ENCODE measurements at places on chromosomes 5 and 9.

DNA sequence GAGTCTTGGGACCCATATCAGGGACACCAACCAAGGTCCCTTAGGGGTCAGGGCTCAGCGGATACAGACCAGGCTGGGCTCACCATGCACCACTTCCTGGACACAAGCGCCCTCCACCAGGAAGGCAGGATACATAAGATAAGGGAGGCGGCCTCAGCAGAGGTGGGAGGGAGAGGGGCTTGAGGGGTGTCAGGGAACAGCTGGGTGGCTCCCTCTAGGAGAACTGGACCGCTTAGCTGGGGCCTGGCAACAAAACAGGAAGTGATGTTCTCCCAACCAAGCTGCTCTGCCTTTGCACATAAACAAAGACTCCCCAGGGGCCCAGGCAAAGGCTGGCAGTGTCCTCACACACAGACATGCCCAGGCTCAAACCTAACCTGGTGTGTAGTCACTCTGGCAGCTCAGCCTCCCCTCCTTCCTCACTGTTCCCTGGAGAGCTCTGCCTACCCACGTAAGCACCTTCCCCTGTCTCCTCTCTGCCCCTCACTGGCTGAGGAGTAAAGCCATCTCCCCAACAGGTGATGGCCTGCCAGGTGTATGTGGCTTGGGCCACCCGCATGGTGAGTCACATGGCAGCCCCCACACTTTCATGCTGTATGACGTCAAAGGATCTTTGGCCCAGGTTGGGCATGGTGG lies 5.8 kb upstream of the BICD2 start:
- DNase-seq: no peak

- DNase-seq: no peak
Measured at GRCh38 chr9:111953444-111953843, 56.8 kb downstream of the UGCG start.

DNA sequence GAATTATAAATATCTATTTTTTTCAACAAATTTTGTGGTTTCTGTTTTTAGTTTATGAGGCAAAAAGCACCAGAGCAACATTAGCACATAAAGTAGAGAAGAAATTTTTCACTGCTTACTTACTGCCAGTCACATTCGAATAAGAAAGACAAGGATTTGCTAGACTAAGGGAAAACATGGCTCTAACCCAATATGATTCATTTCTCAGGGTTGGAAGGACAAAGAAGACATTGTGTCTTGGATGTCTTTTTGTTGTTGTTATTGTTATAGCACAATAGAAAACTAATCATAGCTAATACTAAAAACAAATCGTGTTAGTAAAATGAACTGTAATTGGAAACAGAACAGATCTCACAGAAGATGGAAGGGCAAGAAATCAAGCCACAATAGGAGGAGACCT lies 90.9 kb upstream of the SLCO6A1 start:
- no peak for DNase-seq

DNA sequence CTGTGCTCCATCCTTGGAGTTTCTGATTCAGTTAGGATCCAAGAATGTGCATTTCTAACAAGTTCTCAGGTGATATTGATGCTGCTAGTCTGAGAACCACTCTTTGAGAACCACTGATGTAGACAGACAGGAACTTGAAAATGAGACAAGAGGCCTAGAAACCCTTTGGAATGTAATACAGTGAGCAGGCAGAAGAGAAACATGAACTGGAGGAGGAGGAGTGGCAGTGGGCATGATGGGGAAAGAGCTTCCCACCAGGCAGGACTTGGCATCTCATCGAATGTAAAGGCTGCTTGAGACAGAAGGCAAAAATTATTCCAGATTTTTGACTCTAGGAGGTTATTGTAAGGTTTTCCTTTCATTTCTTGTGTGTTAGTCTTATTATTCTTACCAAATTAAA lies 295.8 kb upstream of the SGCD start:
- DNase-seq: no peak

DNA sequence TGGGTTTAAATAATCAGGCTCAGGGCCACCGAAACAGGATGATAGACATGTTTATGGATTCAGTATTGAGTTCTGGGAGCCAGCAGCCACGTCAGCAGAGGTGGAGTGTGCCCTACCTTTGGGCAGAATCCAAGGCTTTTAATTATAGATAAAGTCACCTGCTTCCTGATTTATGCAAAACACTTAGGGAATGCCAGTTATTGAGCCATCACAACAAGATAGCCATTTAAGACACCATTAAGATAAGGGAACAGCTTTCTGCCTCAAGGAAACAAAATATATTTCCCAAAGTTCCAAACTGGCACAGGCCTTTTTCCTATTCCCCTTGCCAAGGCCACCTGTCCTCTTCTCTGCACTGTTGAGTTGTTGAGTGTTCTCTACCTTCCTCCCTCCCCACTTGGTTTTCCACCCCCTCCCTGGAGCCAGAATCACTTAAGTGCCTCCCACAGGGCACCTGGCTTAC lies 2.4 kb downstream of the CCL28 start:
- DNase-seq: no peak

GRCh38 chr9:114688379-114688778 lies 6.4 kb upstream of the TEX48 start:
- DNase-seq: no peak

DNA sequence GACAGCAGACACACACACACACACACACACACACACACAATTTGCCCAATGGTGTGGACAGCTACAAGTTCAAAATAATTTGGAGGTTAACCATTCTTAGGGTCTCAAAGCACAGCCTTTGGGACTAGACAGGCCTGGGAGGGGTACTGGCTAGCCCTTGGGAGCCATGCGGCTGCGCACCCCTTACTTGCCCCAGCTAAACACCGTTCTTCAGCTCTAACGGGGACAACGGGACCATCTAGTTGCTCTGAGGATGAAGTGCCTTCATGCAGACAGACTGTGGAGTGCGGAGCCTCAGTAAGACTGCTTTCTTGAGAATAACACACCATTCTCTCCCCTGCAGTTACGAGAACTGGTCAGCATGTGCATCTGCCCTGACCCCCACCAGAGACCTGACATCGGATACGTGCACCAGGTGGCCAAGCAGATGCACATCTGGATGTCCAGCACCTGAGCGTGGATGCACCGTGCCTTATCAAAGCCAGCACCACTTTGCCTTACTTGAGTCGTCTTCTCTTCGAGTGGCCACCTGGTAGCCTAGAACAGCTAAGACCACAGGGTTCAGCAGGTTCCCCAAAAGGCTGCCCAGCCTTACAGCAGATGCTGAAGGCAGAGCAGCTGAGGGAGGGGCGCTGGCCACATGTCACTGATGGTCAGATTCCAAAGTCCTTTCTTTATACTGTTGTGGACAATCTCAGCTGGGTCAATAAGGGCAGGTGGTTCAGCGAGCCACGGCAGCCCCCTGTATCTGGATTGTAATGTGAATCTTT lies 64.6 kb downstream of the PSMB7 start:
- no peak for DNase-seq

- no peak for DNase-seq
Measured at GRCh38 chr9:114375386-114376175, 12.2 kb downstream of the AKNA start.

DNA sequence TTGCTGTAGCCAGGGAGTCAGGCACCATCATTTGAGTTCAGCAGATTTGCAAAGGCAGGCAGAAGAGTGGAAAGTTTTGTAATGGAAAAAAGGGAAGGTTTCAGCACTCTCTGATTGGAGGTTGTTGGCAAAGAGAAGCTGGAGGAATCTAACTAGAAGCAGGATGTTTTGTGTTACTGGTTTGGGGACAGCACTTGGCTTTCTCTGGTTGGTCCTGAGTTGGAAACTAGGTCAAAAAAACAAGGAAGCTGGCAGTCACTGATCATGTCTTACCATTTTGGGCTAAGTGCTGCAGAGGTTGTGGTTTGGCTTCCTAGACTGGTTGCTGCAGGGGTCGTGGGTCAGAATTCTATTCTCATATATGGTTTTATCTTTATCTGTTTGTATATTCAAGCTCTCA lies 189.8 kb downstream of the DRD1 start:
- DNase-seq: no peak

- DNase-seq: no peak
Measured at GRCh38 chr5:180976518-180976917, 12.1 kb upstream of the BTNL3 start.

DNA sequence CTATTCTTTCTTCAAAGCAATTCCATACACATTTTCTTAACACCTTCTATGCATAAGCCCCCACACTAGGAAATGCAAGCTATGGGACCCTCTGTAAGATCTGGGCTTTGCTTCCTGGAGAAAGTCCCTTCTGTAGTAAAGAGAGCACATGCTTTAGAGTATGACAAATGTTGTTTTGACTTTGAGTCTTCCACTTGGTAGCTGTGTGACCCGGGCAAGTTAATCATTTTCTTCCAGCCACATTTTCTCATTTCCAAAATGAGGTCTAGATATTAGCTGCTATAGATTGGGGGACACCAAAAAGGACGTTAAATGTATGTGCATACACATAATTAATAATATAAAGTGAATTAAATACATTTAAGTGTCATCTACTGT lies 334.0 kb downstream of the NFIB start:
- DNase-seq: no peak

DNA sequence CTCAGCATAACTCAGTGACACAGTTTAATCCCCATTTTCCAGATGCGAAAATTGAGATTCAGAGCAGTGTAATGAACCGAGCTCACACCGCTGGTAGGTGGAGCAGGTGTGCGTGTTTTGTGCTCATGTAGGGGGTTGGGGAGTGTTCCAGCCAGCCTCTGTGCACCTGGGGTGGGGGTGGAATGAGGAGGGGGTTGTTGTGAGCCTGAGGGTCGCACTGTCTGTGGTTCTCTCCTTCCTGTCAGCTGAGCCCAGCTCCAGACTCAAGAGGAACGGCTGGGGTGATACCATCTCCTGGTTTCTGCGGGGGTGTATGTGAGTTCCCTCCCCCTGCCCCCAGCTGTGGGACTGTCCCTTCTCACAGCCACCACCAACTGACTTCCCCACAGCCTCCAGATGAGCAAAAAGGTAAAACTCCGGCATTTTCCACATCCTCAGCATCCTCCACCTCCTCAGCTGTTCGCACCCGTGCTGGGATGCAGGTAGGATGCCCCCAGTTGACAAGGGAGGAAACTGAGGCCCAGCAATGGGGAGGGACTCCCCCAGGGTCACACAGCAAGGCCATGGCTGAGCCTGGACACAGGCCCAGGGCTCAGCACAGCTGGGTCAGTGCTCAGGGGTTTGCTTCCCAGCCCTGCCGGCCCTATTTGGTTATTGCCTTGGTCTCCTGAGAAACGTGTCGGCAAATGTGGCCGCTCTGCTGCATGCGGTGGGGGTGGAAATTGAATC lies 2.1 kb downstream of the SH2D3C start:
- peak; percentile 72 for DNase-seq

DNA sequence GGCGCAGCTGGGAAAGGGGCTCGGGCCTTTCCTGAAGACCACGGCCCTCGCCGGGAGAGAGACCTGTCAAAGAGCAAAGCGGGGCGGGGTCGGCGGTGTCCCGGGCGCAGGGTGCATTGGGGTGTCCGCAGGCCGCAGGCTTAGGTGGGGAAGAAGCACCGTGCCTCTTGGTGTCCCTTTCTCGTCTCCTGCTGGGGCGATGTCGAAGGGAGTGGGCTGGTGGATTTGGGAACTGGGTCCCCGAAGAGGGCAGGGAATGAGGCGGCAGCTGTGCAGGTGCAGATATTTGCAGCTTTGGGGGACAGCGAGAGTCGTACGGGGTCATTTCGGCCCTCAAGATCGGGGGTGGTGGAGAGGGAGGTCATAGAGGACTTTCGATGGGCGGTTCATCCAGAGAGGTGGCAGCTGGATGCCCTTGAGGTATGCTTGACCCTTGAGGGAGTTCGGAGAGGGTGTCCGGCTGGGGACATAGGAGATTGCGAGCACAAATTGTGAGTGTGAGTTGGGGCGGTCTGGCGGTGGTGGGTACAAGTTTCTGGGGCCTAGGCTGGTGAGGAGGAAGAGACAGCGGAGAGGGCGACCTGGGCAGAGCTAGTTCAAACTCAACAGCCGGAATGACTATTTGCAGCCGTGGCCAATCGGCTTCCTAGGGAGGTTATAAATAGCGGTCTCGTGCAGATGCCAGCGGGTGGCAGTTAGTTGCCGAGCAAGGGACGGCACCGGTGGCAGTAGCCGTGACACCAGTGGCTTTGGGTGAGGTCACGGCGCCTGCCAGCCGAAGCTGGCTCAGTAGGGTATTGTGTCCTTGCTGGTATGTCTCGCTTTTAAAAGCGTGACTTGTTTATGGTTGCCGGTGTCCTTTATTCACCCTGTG lies 601 bp downstream of the NNT start:
- DNase-seq: peak; percentile 48

GRCh38 chr5:14407051-14407450 lies 174.5 kb upstream of the OTULINL start:
- DNase-seq: no peak

DNA sequence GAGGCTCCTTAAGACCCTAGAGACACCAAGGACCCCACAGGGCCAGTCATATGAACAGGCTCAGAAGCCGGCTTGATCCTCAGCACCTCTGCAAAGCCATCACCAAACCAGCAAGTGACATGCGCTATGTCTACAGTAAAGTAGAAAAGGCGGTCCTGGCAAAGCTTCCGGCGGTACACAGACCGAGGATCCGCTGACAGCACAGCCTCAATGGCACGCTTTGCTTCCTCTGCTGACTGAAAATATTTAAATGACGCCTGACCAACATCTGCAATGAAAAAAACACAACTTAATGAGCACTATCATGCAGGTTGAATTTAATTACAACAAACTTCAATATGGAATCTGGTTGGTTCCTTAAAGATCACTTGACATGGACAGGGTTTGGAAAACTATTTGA lies 17.6 kb downstream of the TRMO start:
- peak; percentile 18 for DNase-seq
